ENCODE measurements at places on chromosomes 2 and 18.

GRCh38 chr2:157061799-157062198 lies 195.7 kb upstream of the GALNT5 start:
- DNase-seq: no peak

DNA sequence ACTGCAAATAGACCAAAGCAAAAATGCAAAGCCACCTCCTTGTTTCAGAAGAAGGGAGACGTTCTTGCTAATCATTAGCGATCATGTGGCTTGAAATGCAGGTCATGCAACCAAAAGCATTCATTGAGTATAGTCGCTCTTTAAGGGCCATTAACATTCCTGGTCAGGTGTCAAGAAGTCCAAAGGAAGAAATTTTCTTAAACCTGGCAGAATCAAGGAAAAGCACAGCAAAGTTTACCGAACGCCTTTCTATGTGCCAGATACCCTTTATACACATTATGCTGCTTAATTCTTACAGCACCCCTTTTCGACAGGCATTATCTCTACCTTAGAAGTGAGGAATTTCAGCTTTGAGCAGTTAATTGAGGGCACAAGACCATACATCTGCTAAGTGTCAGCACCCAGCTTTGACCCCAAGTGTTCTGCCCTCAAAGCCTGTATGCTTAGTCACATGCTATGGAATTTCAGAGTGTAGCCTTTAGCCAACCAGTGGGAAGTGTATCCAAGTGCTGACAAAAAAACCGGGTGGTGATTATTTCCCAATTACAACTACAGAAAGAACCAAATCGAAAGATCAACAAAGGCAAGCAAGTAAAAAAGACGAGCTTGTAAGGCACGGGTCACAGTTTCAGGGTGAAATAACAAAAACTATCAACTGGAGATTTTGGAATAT lies 70.8 kb downstream of the EPHA4 start:
- DNase-seq: no peak

- no peak for DNase-seq
Measured at GRCh38 chr2:110205660-110206455, 1.0 kb upstream of the NPHP1 start.

DNA sequence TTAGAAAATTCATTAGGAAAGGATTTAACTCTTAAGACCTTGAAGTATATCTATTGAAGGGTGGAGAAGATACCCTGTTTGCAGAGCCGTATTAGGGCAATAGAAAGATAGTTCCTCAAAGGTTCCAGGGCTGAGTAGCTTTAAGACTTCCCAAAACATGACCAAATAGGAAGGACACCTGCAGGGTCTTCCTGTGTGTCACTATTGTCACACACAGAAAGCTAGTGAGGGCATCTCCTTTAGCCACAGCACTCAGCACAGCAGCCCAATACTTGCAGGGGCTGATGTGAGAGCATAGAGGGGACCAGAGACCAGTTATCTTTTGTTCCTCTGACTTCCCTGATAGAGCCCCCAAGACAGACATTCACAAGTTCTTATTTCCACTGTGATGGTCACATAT lies 93.7 kb downstream of the PAX3 start:
- DNase-seq: no peak

GRCh38 chr2:232522623-232523401 lies 2.6 kb downstream of the PRSS56 start:
- DNase-seq: no peak
